ENCODE measurements at places on chromosomes 3 and 15. TPM values are rescaled to one million over a fixed set of nuclear protein-coding genes. Genes with fewer than 3 reads are reported as not detected.
A peak's percentile ranks its signal among the peaks of the same experiment; 100 is the strongest.

DNA sequence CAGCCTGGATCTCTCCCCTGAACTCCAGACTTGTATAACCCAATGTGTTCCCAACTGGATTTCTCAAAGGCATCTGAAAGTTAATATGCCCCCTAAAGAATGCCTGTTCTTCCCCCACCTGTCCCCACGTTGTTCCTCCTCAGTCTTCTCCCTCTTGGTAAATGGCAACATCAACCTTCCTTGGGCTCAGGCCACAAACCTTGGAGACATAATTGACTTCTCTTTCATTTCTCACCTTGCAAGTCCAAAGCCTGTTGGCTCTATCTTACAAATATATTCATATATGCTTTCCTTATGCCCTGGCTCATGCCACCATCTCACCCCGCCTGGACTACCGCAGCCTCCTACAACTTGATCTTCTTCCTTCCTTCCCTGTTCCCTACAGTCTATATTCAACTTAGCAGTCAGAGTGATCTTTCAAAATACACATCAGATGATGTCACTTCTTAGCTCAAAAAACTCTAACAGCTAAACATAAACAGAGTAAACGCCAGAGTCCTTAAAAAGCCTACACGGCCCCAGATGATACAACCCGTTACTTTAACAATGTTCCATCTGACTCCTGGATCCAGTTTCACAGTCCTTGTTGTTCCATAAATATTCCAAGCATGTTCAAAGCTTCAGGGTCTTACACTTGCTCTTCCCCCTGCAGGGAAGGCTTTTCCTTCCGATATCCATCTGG, 66.2 kb downstream of the ETV5 start:
- no peak for DNase-seq

The PPP1R14D gene
- total RNA-seq, result not detected

The MEIS2 gene
- total RNA-seq, result 46.1 TPM

DNA sequence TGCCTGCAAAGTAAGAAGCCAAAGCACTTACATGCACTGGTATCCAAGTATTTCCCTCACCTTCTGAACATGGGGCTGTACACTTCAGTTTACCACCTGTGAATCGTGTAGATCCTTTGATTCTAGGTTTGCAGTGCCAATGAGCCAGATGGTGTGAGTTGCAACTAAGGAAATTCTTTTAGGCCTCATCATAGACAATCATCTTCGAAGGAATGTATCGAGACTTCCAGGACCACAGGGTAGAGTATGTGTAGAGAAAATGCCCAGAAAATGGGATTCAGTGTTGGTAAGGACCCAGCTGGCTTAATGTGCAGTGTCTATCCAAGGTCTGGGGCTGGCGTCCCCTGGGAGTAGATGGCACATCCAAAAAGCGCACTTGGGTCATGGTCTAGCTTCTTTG, 323.2 kb upstream of the TPM1 start:
- DNase-seq, result no peak

DNA sequence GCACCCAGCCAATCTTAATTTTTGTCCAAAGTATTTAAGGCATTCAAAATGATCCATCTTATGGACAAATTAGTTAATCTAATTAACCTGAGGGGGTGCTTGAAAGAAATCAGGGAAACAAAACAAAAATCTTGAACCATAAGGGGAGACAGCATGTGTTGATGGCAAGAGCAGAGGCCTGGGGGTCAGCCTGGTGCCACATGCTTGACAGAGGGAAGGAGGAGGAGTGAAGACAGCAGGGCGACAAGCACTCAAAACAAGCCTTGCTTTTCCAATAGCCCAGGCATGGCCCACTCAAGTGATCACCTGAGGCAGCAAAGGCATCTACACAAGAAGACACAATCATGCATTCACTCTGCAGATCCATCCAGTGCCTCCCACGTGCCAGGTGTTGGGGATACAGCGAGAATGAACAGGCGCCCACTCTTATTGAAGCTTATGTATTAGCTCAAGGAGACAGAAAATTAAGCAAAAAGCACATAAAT, 25.0 kb upstream of the MGLL start:
- DNase-seq, result no peak

DNA sequence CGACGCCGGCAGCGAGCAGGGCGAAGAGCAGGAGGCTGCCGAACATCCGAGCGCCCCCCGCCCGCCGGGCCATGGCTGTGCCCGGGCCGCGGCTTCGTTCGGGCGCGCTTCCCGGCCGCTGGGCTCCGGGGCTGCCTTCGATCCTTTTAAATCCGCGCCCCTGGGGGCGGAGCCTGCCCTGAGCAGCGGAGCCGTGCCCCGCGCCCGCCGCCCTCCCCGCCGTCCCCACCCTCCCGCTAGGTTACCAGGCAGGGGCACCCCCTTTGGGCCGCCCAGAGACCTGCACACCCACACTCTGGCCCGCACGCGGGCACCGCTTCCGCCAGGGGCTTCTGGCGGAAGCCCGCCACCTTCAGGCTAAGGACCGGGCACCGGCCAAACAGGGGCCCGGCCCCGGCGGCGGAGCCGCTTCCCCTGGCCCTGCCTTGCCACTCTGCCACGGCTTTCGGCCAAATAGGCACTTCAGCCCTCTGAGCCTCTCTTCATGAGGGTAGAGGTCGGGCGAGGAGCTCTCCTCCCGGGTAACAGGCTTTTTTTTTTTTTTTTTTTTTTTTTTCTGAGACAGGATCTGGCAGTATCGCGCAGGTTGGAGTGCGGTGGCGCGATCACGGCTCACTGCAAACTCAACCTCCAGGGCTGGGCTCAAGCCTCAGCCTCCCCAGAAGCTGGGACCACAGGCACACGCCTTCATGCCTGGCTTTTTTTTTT, at the start of gene NMB:
Gene NMB (minus strand): TSS at position 120 of the 708 bp plus-strand sequence. CDS start 47 bp downstream, at position 73.
- DNase-seq, result peak; percentile 95

DNA sequence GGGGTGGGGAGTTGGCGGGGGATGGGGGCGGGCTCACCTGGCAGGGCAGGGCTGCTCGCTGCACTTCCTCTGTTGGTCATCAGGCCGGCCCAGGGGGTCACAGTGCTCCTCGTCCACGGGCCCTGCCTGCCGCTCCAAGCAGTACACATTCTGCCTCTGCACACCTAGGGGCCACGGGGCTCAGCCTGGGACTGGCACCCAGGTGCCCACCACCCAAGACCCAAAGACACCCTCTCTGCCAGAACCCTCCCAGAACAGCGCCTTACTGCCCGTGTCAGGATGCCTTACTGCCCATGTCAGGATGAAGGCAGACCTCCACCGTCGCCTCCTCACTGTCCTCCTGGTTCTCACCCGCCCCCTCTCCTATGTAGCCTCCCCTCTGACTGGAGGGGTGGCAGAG, 43.2 kb downstream of the ADAMTS7 start:
- no peak for DNase-seq

The LRRC31 gene
- total RNA-seq, result 35.3 TPM

DNA sequence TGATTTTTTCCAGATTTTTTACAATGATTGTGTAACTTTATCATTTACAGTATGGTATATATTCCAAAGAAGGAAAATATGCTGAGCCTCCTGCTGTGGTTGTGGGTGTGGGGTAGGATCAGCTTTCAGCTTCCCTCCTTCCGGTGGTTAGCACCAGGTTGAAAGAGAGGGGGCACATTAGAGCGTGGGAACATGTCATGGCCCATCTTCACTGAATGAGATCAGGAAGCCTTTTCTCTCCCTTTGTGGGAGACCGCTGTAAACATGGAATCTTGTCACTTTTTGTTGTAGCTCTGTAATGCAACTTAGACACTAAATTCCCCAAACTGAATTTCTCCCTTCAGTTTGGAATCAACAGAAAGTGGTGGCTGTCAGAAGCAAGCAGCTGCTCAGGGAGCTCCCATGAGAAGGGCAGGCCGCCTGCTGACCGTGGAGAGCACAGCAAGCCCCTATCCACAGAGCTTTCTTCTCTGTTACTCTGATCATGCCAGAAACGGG, 86.7 kb upstream of the LIMD1 start:
- peak; percentile 79 for DNase-seq

- no peak for DNase-seq
Observed at GRCh38 chr15:31268108-31268501, 58.5 kb upstream of the KLF13 start.

DNA sequence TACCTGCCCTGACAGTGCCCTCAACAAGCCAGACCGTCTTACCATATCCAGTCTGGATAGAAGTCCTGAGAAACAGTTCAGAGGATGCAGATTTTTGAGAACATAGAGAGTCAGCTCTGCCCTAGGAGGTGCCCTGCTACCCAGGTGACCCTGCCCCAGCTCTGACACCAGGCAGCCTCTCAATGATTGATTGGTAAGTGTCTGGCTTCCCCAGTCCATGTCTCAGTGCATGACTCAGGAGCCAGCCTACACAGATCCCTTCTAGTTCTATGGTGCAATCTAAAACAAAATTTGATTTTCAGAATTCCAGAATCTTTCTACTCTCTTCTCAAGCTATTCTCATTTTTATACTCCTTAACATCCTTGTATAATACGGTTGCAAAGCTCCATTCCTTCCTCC, 292.1 kb downstream of the VPS13C start:
- no peak for DNase-seq

The GMPS gene
- 5.3 TPM for total RNA-seq

GRCh38 chr3:188658606-188659005, 504.6 kb downstream of the LPP start:
- no peak for DNase-seq

DNA sequence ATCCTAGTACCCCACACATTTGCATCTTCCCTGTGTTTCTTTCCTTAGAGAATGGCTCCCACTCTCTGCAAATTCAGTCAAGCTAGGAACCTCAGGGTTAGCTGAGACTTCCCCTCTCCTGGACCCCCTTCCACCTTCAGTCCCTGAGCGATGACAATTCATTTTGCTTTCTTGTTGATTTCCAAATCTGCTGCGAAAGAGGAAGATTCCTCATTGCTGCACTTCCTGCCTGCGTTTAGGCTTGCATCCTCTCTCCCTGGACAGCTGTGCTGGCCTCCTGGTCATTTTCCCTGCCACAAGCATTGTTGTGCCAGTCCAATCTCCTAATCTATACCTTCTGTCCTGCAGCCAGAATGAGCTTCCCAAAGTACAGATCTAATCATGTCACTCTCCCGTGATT, 12.3 kb upstream of the DGKG start:
- DNase-seq, result no peak

Measured in stomach (tissue), 19 donors.